ENCODE measurements at places on chromosomes 11 and 22.

DNA sequence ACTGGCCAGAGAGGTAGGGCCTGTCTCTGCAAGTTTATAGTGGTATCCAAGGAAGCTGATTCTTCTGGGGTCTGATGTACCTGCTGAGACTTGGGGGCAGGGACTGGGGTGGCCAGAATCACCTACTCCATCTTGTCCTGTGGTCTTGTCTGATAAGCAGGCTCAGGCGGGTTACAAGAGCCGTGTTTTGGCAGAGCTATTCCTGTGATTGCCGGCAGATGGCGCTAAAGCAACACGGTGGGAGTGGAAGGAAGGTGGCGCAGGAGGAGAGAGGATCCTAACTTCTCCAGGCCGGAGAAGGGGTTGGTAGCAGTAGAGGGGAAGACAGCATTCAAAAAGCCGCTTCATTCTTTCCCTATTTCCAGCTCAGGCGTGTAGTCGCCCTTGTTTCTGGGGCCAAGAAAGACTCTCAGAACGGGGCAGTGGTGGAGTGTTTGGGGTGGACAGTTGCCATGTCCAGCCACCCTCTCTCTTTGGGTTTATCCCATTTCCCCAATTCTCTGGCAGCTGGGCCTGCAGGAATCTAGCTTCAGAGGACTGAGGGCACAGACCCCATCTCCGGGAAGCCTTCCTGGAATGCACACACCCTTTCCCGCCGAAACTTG lies 15.1 kb downstream of the CHRM1 start:
- DNase-seq, result peak; percentile 50

GRCh38 chr22:27207907-27208306 lies 550.5 kb downstream of the MIAT start:
- DNase-seq, result no peak

DNA sequence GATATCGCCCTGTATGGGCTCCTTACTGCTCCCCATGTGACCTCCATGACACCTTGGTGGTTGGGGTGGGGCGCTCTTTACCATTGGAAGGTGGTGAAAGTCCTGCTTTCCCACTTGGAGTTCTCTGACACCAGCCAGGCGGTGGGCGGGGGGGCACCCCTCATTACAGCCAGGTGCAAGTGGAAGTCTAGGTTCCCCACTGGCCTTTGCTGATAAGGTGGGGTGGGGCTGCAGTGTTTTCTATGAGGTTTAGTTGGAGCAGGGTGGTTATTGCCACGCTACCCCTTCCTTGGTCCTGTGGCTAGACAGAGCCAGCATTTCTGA lies 5.5 kb upstream of the SLC37A2 start:
- no peak for DNase-seq

DNA sequence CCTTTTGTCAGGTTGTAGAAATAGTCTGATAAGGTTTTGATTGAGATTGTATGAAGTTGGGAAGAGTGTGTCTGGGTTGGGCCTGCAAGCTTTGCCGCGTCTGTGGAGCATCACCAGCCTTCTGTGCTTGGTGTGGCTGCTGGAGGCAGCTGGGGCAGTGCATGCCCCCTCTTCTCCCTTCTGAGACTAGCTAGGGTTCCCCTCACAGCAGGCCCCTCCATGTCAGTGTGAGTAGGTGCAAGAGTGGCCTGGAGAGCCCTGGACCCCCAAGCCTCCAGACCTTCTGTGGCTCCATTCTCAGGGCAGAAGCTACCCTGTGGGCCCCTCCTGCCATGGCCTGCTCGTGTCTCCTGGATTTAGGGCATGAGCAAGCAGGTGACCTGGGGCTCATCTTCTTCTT lies 914.2 kb downstream of the TBC1D22A start:
- no peak for DNase-seq

DNA sequence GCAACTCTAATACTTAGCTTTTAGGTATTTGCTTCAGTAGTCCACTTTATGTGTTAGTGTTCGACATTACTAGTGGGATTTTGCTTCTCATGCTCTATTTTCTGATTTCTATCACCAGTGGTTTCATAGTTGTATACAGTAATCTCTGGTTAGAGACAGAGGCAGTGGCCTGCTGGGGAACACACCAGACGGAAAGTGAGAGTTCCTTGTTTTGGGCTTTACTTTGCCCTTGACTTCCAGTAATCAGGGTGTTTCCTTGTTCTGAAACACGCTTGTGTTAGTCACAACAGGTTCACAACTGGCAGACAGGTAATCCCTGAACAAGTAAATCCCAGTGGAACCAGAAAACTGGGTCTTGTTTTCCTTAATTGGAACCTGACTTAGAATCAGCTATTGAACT lies 56.0 kb downstream of the PACS1 start:
- no peak for DNase-seq

- peak; percentile 26 for DNase-seq
These were observed 135.1 kb downstream of the BCR start for GRCh38 chr22:23315341-23315917.

- DNase-seq, result no peak
These were observed 2.1 kb downstream of the CSNK1E start for GRCh38 chr22:38314933-38315822.

GRCh38 chr11:70574725-70575347 lies 176.5 kb downstream of the CTTN start:
- DNase-seq, result no peak

- DNase-seq, result no peak
These were observed 108.2 kb upstream of the OR4B1 start for GRCh38 chr11:48108231-48109045.

DNA sequence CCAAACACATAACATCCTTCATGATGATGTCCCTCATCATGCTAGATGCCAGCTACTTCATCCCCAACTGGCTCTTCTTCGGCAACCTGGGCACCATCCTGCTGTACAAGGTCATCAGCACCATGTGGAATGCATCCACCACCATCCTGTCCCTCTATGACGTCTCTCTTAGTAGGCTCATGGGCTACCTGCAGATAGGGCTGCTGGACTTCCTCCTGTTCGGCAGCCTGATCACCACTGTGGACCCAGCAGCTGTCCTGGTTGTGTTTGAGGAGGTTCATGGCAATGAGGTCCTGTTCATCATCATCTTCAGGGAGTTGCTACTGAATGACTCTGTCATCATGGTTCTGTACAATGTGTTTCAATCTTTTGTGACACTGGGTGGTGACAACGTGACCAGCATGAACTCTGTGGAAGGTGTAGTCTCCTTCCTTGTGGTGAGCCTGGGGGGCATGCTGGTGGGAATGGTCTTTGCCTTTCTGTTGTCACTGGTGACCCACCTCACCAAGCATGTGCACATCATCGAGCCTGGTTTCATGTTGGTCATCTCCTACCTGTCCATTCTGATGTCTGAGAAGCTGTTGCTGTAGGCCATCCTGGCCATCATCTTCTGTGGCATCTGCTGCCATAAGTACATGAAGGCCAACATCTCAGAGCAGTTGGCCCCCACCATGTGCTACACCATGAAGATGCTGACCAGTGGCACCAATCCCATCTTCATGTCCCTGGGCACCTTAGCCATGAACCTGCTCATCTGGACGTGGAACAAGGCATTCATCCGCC lies 120.7 kb upstream of the SERPIND1 start:
- no peak for DNase-seq

DNA sequence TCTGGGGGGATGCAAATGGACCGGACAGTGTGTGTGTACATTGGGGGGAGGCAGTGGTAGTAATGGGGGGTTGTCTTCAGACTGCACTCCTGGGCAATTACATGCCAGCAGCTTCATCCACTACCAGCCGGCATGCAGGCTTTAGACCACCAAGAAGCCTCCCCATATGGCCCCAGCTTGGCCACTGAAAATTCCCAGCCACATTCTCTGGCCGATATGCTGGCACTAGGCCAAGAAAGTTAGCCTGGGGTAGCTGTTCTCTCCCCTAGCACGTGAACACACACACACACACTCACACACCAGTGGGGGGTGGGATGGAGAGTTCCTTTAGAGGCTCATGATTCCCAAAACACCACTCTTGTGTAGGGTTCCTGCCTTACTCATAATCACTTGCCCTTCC lies 3.6 kb upstream of the ROBO3 start:
- DNase-seq, result no peak

DNA sequence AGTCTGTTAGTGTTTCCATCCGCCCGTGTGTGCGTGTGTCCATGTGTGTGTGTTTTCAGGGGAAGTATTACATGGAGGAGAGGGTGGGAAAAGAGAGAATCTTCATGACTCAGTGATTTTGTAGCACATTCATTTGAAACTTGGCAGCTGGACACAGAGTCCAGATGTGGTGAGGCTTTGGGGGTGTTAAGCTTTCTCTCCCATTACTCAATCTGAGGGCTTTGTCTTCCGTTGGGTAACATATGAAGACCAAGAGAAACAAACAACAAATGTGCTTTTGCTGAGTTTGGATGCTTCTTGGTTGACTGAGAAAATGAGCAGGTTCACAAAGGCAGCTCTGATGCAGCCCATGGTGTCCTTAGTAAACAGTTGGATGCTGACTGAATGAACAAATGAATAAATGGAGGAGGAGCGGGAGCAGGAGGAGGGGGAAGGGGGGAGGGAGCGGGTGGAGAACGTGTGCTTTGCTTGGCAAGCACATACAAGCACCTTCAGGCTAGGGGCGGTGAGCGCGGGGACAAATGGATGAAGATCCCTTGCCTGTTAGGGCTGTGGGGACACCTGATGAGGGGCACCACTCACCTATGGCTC lies 104.3 kb downstream of the ST3GAL4 start:
- no peak for DNase-seq

DNA sequence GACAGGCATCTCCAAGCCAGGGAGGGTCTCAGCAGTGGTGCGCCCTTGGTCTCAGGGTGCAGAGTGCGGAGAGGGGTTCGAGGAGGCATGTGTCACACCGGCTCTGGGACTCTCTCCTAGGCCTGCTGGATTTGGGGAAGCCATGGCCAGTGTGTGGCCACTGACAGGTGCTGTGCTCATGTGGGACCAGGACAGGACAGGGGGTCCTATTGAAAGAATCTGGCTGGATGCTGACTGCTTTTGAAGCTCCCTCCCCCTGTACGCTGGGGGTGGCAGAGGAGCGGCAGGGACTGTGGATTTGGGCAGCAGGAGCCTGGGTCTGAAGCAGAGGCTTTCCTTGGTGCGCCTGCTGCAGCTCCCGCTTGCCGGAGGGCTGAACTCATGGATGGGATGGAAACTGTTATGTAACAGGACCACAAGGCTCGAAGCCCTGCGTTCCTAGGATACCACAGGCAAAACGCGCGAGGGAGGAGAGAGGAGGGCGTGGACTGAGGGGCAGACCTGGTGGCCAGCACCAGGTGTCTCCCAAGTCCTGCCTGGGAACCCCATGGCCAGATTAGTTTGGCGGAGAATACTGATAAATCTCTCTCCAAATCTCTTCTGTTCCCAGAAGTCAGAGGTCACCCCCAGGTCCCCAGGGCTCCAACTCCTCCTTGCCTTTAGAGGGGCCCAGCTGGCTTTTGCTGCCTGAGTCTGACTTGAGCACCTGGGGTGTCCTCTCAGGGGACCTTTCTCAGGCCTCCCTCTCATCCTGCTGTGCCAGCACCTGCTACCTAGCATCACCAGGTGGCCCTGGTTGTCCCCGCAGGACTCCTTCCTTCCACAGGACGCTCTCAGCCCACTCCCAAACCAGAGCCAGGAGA lies 13.8 kb upstream of the TEF start:
- no peak for DNase-seq

DNA sequence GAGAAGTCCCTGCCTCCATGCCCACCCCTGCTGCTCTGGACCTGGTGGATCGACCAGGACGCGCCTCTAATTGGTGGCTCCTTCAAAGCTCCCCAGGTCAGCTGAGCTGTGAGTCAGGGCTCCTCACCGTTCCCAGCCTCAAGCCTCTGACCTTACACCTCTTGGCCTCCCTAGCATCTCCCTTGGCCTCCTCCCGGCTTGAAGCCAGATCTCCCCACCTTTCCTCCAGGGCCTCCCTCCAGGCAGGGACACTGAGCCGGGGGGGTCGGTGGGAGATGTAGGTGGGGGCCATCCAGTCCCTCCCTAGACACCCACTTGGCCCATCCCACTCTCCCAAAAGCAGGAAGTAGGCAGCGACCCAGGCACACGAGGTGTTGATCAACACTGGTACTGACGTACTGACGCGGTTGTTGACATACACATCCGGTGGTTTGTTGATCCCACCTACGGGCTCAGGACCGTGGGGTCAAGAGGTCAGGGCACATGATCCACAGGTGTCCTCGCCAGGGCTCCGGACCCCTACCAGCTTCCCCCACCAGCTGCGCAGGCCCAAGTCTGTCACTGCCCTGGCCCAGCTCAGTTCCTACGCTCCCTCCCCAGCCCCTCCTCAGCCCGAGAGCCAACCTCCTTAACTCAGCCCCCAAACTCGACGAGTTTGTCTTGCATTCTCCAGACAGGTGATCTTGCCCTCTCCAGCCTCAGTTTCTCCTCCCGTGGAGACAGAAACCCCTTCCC lies 802 bp downstream of the ATG2A start:
- peak; percentile 55 for DNase-seq

DNA sequence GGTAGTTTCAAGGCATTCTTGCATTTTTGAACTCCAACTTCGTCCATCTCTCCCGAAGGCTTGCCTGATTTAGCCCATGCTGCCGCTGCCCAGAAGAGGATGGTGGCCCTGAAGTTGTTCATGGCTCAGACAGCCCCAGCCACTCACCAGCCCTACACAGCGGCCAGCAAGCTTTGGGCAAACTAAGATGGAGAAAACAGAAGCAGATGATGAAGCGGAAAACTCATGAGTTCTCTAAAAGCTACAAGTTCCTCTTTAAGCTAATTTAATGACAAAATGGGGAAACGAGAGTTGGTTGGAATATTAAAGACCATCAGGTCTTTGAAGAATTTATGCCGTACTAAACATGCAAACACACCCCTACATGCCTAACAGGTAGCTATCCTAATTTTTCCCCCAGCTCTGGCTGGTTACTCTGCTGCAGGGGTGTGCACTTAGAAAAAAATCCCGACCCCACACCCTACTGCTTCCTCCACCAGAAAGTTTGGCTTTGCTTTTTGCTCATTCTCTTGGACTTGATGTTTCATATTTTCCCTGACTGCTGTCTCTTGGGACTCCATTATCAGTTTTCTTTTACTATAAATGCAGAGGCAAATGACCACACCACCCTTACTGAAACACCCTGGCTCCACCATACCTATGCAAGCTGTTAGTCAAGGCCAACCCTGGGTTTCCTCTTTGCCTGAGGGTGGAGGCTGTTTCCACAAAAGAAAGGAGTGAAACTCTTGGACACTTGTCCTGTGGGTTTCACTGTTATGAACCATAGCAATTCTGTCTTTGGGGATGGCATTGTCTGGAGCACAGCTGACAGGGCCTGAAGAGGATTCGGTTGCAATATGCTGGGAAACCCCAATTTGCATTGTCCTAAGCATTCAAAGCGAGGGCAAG lies at the start of gene MPEG1:
MPEG1 (minus strand) TSS at position 184 of the 888 bp plus-strand sequence; CDS start at position 122, 62 bp downstream.
- DNase-seq, result no peak

GRCh38 chr22:37148031-37148651 lies 1.6 kb downstream of the IL2RB start:
- DNase-seq, result peak; percentile 63

Measured in T-helper 2 cell (primary cell).